Tibial artery (tissue), 4 donors: ENCODE measurements at places on chromosomes 7 and 10.

DNA sequence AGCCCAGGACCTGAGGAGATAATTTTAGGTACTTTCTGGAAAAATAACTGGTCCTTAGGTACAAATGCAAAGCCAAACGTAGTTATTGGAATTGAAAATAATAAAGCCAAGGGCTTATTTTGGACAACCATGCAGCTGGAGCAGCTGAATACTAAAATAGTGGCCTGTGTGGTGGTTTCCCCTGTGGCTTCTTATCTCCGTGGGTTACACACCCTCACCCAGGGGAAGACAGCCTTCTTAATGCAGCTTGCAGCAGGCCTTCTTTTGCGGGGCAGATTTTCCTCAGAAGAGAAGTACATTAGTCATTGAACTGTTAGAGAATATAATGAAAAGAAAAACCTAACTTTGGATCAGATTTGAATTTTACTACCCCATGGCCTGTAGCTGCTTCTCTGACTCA is 133.5 kb downstream of the ST7 start:
- DNase-seq, result no peak

DNA sequence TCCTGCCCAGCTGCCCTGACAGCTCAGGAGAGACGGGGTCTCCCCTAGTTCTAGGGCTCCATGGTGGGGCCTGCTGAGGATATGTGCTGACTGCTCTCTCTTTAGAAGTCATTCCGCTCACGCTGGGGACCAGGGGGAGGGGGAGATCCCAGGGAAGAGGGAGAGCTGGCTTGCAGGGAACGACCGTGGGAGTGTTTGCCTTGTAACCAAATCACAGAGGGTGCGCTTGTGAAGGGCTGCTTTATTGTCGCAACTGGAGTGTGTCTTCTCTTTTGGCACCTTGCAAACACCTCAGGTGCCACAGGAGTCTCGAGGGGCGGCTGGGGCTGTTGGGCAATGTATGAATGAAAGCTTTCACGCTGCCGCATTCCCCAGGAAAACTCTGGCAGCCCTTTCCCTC is 531.3 kb upstream of the MKI67 start:
- no peak for DNase-seq

GRCh38 chr10:112716924-112717413 is 233.1 kb upstream of the TCF7L2 start:
- no peak for DNase-seq

- no peak for DNase-seq
These were observed 50.1 kb upstream of the RASGEF1A start for GRCh38 chr10:43316988-43317387.

GRCh38 chr10:121828045-121828444 is 99.8 kb downstream of the ATE1 start:
- DNase-seq, result no peak

GRCh38 chr7:30510124-30511075 is 5.8 kb upstream of the GGCT start:
- no peak for DNase-seq

GRCh38 chr10:116763440-116763839 is 21.1 kb upstream of the HSPA12A start:
- no peak for DNase-seq

DNA sequence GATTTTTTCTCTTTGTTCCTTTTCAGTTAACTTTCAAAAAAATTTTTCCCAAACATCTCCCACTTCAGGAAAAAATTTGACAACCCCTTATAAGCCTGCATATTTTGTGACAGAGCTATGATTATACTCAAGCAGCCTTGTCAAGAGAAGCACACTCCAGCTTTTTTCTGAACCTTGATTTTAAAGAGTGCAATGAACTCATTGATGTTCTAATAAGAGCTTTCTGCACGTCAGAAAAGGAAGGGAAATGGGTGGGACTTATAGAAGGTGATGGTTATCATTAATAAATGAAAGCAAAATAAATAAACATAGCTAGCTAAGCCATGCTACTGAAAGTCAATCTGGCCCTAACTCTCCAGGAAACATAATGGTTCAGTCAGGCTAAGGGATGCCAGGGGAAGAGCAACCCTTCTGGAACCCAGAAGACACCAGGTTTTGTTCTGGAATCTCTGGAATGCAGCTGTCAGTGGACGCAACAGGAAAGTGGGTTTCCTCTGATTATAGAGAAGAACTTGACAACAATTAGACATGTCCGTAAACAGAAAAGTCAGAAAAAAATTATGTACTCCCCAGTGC is 76.1 kb downstream of the NHLRC2 start:
- no peak for DNase-seq

DNA sequence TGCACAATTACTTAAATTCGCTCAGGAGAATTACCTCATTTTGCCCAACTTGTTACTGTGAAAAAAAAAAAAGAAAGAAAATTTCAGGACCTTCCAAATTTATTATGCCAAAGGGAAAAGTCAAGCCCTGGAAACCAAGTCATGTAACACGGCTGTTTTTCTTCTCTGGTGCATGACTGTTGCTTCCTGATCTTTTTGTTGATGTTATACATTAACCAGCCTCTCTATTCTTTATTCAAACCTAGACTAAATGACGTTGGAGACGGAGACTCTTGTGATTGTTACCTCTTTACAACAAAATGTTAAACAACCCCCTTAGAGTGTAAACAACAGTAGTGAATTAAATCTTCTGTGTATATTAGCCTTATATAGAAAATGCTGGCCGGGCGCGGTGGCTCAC is 16.1 kb upstream of the ZC3HAV1 start:
- no peak for DNase-seq

- DNase-seq, result no peak
These were observed 15.8 kb downstream of the FZD9 start for GRCh38 chr7:73449422-73449821.

DNA sequence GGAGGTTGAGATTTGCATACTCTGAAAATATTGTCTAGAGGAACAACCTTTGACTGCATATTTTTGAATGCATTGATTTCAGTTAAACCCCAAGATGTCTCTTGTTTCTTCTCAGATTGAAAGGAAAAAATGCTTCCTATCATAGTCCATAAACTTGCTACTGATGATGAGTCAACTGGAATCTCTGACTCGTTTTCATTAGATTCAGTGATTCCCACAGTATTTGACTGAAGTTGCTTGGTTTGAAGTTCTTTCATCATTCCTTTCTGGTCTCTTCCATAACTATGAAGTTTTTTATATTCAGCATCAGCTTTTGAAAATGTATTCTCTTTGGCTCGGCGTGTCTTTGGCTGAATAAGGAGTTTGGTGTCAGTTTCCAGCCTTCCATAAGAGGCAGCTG is 10.7 kb downstream of the PEX1 start:
- DNase-seq, result no peak

GRCh38 chr10:132166216-132166950 is 20.4 kb upstream of the DPYSL4 start:
- DNase-seq, result no peak
